ENCODE measurements at places on chromosomes 1 and 21.
A peak's percentile ranks its signal among the peaks of the same experiment; 100 is the strongest.

DNA sequence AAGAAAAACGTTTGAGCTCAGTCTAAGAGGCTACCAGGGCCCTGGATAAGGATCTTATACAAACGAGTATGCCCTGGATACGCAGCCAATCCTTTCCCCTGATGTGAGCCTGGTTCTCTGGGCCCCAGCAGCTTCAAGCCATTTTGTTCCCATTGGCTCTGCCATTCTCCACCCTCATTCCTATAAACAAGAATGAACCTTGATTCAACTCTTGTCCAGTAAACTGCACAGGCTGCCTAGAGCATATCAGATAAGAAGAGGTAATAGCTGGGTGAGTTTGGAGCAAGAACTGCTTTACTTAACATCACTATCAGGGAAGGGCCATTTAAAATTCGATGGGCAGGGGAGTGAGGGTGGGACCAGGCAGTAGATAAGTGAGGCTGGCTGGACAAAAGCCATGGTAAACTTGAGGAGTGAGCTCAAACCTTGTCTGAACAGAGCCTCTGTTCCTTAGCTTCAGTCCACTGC is 11.3 kb downstream of the BTG2 start:
- DNase-seq: no peak

- DNase-seq: peak; percentile 26
Observed at GRCh38 chr1:19676438-19676922, 11.8 kb downstream of the HTR6 start.

DNA sequence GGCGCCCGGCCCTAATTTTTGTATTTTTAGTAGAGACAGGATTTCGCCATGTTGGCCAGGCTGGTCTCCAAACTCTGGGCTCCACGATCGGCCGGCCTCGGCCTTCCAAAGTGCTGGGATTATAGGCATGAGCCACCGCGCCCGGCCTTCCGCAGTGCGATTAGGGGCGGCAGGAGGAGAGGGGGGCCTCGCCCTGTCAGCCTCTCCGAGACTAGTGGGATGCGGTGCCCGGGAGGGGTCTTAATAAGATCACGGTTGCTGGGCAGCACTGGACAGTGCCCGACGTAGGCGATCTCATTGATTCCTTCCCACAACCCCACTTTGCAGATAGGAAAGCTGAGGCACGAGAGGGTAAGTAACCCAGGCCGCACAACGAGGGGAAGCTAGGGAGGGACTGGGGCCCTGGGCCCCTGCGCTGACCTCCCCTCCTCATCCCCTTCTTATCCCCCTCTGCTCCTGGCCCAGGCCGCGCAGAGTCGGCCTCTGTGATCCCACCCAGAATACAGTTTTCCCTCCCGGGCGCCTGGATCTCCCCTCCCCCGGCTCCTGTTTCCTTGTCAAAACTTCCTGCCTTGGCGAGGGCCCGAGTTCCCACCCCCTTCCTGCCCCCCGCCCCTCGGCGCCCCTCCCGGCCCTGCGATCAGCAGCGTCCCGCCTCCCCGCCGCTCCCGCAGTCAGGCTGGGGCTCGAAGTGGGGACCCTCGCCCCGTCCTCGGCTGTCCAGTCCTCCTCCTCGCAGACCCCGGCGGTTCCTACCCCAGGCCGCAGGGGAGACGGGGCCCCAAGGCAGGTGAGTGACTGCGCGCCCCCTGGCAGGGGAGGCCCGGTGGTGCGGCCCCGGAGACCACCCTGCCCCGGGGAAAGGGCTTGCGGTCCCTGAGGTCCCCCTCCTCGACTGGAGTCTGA is at the start of gene PEAR1:
Gene PEAR1, plus strand, starts transcription at position 671 of the 906 bp plus-strand sequence. CDS start 10,209 bp downstream, outside the sequence.
- no peak for DNase-seq

- no peak for DNase-seq
Observed at GRCh38 chr1:103783944-103784377, 34.3 kb downstream of the AMY1C start.

GRCh38 chr21:45592208-45592619 is 50.0 kb upstream of the SLC19A1 start:
- DNase-seq: no peak

GRCh38 chr1:99691175-99691574 is 45.3 kb downstream of the PALMD start:
- DNase-seq: no peak

GRCh38 chr1:180560868-180561600 is 2.3 kb downstream of the OVAAL start:
- DNase-seq: no peak

- DNase-seq: no peak
Observed at GRCh38 chr1:41500781-41501518, 16.5 kb upstream of the EDN2 start.

DNA sequence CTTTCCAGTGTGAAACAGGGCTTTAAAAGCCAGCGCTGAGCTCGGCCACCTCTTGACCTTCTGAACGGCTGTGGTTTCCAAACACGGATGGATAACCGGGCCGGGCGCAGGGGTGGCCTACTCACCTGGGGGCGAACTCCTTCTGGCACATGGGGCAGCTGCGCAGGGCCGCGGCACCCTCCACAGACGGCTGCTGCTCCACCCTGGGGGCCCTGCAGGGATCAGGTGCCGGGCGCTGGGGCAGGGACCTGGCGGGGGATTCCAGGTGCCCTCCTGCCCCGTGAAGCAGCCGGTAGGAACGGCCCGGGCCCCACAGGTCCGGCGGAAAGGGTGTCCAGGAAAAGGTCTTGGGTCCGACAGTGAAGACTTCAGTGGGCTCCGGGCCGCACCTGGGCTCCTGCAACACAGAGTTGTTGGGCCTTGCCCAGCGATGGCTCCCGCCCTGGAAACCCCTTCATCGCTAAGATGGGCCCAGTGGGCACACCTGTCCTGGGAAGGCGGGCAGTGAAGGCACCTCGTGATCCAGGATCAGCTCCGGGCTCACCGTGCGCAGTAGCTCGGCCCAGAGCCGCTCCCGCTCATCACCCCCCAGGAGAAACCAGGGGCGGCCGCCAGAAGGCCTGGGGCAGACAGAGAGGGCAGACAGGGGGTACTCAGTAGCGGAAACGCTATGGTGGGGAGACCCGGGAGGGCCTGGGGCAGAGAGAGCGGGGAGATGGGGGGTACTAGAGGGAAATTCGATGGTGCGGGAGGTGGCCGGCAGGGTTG is 874 bp downstream of the FAAP20 start:
- DNase-seq: no peak

DNA sequence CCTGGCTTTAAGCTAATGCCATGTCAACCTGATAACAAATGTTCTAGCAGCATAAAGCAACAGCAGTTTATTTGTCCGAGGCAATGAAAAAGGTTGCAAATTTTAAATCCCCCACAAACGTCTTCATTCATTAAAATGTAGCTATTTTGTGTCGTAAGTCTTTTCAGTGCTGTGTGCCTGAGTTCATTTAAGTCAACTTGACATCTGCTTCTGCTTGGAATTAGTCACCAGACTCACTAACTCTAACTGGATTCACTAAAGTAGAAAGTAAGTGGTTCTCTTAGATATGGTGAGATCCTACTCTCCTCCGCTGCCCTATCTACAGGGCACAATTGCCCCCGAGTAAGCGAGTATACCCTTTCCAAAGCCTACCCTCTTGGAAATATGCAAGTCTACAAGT is 118.4 kb upstream of the CHRM3 start:
- DNase-seq: no peak

GRCh38 chr1:246052603-246053002 is 454.5 kb downstream of the SMYD3 start:
- no peak for DNase-seq

- peak; percentile 79 for DNase-seq
Observed at GRCh38 chr1:85576642-85577418, 3.7 kb upstream of the CCN1 start.

- DNase-seq: no peak
Observed at GRCh38 chr1:47178020-47178419, 11.8 kb downstream of the PDZK1IP1 start.

- DNase-seq: no peak
Observed at GRCh38 chr21:41565550-41565949, 57.6 kb upstream of the TMPRSS2 start.

DNA sequence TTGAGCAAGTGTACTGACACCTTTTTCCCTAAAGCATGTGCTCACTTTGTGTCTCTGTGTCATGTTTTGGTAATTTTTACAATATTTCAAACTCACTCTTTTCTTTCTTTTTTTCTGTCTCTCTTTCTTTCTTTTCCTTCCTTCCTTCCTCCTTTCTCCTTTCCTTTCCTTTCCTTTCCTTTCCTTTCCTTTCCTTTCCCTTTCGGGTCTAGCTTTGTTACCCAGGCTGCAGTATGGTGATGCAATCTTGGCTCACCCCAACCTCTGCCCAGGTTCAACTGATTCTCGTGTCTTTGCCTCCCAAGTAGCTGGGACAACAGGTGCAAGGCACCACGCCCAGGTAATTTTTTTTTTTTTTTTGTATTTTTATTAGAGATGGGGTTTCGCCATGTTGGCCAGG is 60.4 kb upstream of the TINAGL1 start:
- DNase-seq: no peak

- no peak for DNase-seq
Observed at GRCh38 chr1:167737169-167737568, 15.4 kb downstream of the MPZL1 start.

GRCh38 chr1:115545791-115546733 is 95.7 kb upstream of the VANGL1 start:
- DNase-seq: no peak

DNA sequence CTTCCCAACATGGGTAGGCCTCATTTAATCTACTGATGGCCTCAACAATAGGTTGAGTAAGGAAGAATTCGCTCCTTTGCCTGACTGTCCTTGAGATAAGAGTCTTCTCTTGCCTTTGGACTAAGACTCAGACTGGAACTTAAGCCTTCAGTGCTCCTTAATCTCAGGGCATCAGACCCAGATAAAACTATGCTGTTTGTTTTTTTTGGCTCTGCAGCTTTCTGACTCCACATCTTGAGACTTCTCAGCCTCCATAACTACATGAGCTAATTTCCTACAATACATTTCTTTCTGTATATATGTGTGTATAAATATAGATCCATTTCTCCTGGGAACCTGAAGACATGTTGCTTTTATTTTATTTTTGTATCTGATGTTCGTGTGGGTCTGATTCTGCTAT is 1470.7 kb upstream of the PRMT6 start:
- no peak for DNase-seq

DNA sequence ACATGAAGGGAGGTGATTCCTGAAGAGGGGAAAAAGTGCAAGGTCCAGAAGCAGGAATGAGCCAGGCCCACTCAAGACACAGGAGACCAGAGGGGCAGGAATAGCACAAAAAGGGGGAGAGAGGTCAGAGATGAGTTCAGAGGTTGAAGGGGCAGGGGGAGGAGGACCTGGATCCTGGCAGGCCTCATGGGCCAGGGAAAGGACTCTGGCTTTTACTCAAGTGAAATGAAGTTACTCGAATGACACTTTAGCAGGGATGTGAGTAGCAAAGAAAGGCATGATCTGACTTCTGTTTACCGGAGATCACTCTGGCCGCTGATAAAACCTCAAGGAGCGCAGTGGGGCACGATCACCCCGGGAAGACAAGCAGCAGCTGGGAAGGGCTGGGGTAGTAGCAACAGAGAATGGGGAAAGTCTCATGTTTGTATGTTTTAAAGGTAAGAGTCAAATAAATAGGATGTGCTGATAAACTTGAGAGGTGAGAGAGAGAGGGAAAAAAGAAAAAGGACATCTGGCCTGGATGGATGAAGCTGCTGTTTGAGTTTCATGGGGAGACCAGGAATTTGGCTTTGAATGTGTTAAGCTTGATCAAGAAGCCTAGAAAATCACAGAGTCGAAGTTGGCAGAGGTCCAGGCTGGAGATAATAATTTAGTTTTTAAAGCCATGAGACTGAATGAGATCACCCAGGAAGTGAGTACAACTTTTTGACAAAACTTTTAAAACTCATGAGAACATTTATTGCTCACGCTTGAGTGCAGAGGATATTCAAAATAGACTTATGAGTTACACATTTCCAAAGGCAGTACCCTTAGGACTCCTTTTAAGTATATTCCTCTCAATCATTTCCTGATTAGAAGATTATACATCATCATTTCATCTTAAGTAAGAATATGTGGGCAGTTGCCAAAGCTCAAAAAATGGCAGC is 156.0 kb downstream of the RERE start:
- peak; percentile 36 for DNase-seq

- no peak for DNase-seq
Observed at GRCh38 chr1:12178511-12178910, 11.7 kb downstream of the TNFRSF1B start.

DNA sequence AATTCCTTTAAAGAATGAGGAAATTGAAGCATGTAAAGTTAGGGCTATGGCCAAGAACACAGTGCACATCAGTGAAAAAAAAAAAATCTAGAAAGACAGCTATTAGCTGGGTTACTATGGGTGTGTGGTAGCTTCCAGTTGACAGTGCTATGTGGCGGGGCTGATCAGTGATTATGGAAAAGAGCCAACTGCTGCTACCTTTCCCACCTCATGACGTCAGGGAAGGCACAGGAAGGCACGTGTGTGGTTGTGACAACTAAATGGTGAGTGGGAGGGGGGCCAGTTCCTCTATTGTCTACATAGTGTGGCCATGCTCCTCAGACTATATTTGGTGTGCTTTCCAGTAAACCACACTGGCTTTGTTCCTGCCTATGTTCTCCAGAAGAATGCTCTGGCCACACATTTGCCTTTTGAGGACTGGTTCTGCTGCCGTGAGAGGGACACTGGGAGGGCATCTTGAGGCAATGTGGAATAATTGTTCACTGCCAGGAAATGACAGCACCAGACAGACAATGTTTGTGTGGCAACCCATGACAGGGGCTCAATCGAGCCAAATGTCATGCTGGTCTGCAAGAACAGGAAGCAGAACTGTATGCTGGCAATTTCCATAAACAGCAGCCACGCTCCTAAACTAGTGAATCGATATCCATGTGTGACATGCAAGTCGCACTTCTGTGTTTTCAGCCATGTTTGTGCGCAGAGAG is 3.0 kb upstream of the SDE2 start:
- peak; percentile 53 for DNase-seq

- DNase-seq: no peak
Observed at GRCh38 chr1:223733898-223734852, 21.8 kb downstream of the CAPN2 start.

GRCh38 chr21:33169359-33169758 is 60.4 kb upstream of the IFNAR2 start:
- DNase-seq: no peak

DNA sequence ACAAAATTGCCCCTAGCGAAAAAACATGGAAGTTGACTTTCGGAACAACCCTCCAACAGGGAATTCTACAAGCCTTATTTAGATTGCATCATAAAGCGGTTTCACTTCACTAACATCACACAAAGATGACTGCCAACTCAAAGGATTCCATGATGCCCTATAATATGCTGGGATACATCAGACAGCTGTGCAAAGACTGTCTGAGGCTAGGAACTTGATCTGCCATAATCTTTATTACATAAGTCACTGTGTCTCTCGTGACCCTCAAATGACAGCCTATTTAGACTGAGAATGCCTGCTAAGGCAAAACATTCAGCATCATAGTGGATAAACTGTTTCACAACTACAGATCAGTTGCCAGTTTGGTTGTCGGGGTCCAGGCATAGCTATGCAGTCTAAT is 23.8 kb downstream of the FH start:
- DNase-seq: no peak

GRCh38 chr1:57089855-57090254 is 124.0 kb upstream of the C8B start:
- no peak for DNase-seq

DNA sequence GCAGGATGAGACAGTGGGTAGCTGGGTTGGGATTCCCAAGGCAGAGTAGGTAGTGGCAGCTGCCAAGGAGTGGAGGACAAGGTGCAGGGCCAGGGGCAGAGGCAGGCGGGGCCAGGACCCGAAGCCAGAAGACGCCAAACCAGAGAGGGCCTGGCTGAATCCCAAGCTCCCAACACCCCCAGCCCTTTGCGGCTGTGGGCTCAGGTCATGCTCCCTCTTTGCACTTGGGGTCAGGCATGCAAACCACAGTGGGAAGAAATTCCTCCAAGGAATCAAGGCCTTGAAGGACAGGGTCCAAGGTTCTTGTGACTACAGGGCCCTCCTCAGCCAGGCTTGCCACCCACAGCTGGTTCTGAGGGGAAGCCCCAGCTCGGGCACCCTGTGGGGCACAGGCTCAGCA is 6.2 kb downstream of the C1orf210 start:
- DNase-seq: no peak
